Large intestine (tissue), 12 donors: ENCODE measurements at places on chromosomes 11 and 22. TPM values are rescaled to one million over a fixed set of nuclear protein-coding genes. Genes with fewer than 3 reads are reported as not detected.

Gene OSBP2
- 77.2 TPM for polyA plus RNA-seq

- no peak overlapping the region for H3K27ac ChIP-seq
- no peak overlapping the region for H3K4me3 ChIP-seq
- no peaks in the 10 kb centered on the region for H3K36me3 ChIP-seq
- no peaks in the 10 kb centered on the region for H3K27me3 ChIP-seq
- DNase-seq: peak; percentile 52
Observed at GRCh38 chr11:77046060-77046501, 11.9 kb downstream of the B3GNT6 start.

- H3K36me3 ChIP-seq: no peaks in the 10 kb centered on the region
- no peaks in the 10 kb centered on the region for H3K4me1 ChIP-seq
- no peak for DNase-seq
- H3K27ac ChIP-seq: no peak overlapping the region
- H3K4me3 ChIP-seq: no peak overlapping the region
- no peaks in the 10 kb centered on the region for H3K27me3 ChIP-seq
Observed at GRCh38 chr11:24828938-24829605, 332.2 kb downstream of the LUZP2 start.

- peaks cover 23% of the 10 kb centered on the region for H3K4me1 ChIP-seq
- H3K27me3 ChIP-seq: no peaks in the 10 kb centered on the region
- peaks cover 63% of the 10 kb centered on the region for H3K36me3 ChIP-seq
- H3K27ac ChIP-seq: peak overlapping the region; percentile 44
Observed at GRCh38 chr11:129866311-129866710, 29.1 kb downstream of the NFRKB start.

DNA sequence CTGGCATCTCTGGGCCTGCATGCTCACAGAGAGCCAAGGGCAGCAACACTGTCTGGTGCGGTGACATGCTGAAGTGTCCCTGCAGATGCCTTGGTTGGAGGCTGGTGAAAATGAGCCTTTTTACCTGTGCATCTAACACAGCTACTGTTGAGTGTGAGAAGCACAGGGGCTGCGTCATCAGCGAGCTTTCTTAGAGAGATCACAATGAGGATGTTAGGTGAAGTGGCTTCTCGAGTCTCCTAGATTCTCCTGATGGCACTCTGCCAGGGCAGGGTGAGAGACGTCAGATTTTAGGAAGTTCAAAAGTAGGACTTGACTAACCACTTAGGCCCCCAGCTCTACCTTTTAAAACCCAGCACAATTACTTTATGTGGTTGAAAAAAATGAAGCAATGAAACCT, 3.6 kb upstream of the SLC15A3 start:
- no peak overlapping the region for H3K27ac ChIP-seq
- H3K36me3 ChIP-seq: no peaks in the 10 kb centered on the region
- H3K27me3 ChIP-seq: peaks cover 20% of the 10 kb centered on the region
- DNase-seq: no peak
- no peak overlapping the region for H3K4me3 ChIP-seq
- H3K4me1 ChIP-seq: peaks cover 7% of the 10 kb centered on the region

- H3K36me3 ChIP-seq: no peaks in the 10 kb centered on the region
- DNase-seq: no peak
- no peaks in the 10 kb centered on the region for H3K27me3 ChIP-seq
- H3K4me1 ChIP-seq: no peaks in the 10 kb centered on the region
- peak overlapping the region; percentile 5 for H3K27ac ChIP-seq
Observed at GRCh38 chr22:24450610-24451009, 23.2 kb downstream of the ADORA2A start.

DNA sequence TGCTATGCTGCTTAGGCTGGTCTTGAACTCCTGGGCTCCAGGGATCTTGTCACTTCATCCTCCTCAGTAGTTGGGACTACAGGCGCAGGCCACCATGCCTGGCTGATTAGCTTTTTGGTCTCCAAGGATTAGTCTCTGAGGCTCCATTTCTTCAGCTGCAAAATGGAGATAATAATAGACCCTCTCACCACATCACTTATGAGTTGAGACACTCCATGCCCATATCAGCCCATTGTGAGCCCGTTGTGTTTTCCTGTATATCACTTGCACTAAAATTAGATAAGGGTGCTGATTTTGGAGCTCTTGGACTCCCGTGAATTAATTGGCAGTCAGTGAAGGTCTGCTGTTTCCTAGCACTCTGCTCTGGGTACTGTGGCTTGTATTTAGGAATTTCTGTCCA, 36.0 kb downstream of the DEPDC5 start:
- no peak for DNase-seq
- H3K27me3 ChIP-seq: no peaks in the 10 kb centered on the region
- no peak overlapping the region for H3K27ac ChIP-seq
- no peak overlapping the region for H3K4me3 ChIP-seq
- no peaks in the 10 kb centered on the region for H3K4me1 ChIP-seq
- peaks cover 16% of the 10 kb centered on the region for H3K36me3 ChIP-seq

- no peak overlapping the region for H3K4me3 ChIP-seq
- H3K27me3 ChIP-seq: peaks cover 5% of the 10 kb centered on the region
- DNase-seq: no peak
- H3K27ac ChIP-seq: no peak overlapping the region
- H3K36me3 ChIP-seq: no peaks in the 10 kb centered on the region
- H3K4me1 ChIP-seq: no peaks in the 10 kb centered on the region
Observed at GRCh38 chr11:11587122-11587521, 34.7 kb downstream of the GALNT18 start.
